ENCODE measurements at places on chromosomes 6 and 20. TPM values are rescaled to one million over a fixed set of nuclear protein-coding genes. Genes with fewer than 3 reads are reported as not detected.

ERVFRD-1 gene
- total RNA-seq, result not detected

ADAT2 gene
- 5.9 TPM for total RNA-seq

SLC12A5 gene
- not detected for total RNA-seq

APOM gene
- 24.0 TPM for total RNA-seq

FAM162B gene
- 13.5 TPM for total RNA-seq

KCNQ5 gene
- total RNA-seq, result 2.0 TPM

TSPO2 gene
- total RNA-seq, result 1.5 TPM
